ENCODE measurements at places on chromosomes 4 and X. TPM values are rescaled to one million over a fixed set of nuclear protein-coding genes. Genes with fewer than 3 reads are reported as not detected.

Gene GRIPAP1
- 101 TPM for total RNA-seq

DNA sequence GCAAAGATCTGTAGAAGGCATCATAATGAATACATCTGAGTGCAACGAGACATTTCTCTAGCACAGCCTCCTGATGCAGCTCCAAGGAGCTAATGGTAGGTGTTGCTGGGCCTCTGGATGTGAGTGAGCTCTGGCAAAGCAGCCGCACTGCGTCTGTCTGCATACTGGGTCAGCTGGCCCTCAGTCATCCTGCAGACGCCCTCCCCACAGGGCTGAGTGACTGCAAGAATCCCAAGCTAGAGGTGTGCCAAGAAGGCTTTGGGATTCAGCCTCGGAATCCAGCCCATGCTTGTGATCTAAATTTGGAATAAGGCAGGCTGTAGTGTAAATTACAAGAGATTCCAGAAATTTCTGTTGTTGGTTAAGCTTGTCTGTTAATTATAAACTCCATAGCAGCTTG is 18.5 kb downstream of the HERC3 start:
- no peak for DNase-seq

DNA sequence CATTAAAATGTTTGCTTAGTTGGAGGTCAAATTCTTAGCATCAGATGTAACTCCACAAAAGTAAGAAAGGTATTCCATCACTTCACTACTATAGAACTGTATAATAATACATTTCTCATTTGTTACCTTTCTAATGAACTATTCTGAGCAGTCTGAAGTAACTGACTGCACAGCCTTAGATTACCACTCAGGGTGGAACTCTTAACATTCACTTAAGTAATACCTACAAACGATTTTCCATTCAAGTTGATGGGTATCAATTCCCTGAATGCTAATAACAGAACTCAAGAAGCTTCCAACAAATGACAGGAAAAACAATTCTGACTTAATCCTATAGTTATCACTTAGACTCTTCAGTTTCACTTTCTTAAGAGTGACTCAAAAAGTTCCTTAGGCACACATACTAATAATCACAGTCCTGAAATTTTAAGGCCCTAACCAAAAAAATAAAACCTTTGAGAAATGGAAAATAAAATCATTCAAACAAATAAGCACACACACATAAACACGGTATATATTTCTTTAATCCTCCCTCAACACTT is 20.9 kb downstream of the HNRNPD start:
- no peak for DNase-seq

- DNase-seq = no peak
These were observed 374.3 kb downstream of the IQCM start for GRCh38 chr4:149441338-149441737.

GRCh38 chr4:24472514-24473308 is 111.6 kb downstream of the DHX15 start:
- DNase-seq = peak; percentile 42

DNA sequence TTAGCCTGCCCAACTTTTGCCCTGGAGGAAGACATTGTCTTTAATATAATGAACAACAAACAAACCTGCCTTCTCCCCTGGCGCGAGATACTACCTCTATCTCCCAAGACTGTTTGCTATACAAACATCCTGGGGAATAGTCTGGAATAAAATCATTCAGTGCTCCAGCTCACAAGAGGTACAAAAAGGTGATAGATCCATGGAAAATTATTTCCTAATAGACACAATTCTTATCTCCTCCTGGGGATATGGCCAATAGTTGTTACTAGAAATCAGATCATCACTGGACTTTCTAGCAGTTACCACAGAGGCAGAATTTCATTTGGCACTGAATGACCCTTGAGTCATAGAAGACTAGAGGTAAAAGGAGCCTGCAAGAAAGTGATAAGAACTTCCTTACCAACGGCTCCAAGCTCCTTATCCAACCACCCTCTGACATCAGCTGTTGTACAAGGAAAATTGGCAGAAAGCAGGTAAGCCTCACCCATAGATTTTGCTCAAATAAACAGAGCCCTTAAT is 38.1 kb downstream of the MID1 start:
- DNase-seq = no peak

DNA sequence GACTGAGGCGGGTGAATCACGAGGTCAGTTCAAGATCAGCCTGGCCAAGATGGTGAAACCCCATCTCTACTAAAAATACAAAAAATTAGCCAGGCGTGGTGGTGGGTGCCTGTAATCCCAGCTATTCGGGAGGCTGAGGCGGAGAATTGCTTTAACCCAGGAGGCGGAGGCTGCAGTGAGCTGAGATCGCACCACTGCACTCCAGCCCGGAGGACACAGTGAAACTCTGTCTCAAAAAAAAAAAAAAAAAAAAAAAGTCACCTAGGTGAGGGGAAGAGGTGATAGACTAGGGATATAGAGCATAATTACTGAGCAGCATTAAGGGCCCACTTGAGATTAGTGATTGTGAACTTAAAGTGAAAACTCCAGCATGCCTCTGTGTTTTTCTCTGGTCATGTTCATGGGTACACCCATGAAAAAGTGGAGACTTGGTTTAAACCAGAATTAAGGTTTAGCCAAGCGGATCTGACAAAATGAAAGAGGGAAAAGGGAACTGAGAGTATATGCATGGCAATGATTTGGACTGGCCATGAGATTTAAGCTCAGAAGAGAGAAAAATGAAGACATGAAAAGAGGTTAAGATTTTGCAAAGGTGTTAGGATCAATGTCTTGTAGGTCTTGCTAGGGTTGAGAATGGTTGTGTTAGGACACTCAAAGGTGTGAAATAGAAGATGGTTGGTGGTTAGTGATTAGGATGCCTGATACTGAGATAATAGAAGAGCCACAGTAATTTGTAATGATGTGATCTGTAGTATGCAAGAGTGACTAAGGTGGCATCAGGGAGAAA is 105.0 kb downstream of the RAB28 start:
- DNase-seq = no peak

Gene VGLL1
- total RNA-seq = not detected

Gene CT83
- total RNA-seq = not detected

Gene KLHL4
- not detected for total RNA-seq

DNA sequence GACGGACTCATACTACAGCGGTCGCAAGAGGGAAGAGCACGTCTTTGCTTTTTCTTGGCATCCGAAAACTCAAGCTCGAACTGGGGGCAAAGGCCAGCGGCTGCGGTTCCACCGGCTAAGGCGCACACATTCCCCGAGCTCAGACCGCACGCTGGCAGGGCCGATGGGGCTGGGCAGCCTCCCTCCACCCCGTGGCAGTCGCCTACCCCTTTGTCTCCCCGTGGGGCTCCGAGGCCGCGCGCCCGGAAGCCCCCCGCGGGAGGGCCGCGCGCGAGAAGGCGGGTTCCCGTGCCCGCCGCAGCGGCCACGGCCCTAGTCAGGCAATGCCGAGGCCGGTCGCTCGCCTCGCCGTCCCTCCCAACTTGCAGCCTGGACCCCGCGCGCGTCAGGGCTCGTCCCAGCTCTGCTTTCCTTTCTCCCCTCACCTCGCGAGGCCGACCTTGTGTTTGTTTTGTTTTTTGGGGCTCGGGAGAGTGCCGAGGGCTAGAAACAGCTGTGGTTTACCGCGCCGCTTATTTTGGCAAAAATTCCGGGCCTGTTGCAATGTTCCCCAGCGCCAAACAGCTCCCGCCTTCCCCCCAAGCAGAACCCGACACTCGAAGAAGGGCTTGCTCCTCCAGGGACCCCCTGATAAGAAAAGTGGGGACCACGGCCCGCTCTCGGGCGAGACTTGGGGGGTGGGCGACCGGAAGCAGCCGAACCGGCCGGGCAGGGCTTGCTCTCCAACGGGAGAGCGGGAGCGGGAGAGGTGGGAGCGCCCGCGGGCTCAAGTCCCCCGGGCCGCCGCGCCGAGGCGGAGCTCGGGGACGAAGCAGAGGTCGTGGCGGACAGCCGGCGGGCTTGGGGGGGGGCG is 561 bp upstream of the N4BP2 start:
- DNase-seq = peak; percentile 57

Gene ANKRD50
- 0.27 TPM for total RNA-seq

Gene PAGE5
- not detected for total RNA-seq

Gene CT45A5
- not detected for total RNA-seq

DNA sequence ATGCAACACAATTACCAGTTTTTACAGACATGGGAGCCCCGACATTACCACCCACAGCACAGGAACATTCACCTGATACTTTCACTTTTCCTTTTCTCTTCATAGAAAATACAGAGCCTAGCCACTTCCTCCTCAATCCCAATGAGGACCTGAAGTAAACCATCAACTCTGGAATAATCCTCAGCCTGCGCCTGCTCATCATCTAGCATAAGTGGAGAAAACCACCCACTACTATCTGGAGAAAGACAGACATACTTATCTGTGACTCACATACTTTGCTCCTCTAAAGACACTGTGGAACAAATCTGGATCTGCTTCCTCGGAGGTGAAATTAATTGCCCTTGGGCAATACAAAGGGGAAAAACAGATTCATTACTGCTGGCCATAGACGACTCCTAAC is 47.8 kb downstream of the ZCCHC13 start:
- no peak for DNase-seq

GRCh38 chr4:76385974-76386373 is 35.0 kb downstream of the CCDC158 start:
- DNase-seq = no peak

Gene PNMA6F
- not detected for total RNA-seq

- no peak for DNase-seq
These were observed 32.4 kb upstream of the RHOH start for GRCh38 chr4:40164459-40164858.

DNA sequence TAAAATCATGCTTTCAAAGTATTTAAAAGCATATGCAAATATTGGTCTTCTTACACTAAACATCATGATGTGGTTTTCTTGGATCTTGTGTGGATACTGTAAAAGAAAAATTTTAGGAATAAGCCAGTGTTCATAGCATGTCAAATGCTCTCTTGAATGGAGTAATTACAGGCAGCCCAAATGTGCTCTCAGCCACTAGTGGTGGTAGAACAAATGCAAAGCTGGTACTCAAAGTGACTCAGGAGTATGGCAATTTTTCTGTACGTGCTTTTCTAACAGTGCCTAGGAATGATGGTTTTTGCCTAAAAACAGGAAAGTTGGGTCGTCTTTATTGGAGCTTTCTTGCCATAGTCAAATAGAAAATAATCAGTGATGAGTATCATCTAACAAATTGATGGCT is 19.9 kb downstream of the PGRMC2 start:
- no peak for DNase-seq

DNA sequence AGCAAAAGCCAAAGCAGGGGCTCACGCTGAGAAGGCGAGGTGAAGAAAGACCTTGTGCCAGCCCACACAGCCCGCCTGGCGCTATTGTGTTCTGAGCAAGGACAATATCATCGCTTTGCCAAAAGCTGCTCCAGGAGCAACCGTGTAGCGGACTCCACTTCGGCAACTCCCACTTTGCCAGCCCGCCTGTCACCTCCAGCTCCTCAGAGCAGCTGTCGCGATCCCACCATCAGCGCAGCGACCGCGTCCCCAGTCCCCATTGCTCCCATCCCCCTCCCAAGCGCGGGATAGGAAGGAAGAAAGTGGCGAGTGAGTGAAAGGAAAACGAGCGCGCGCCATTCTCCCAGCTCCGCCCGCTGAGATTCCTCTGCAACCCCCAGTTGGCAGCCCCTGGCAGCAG is 759 bp downstream of the ZC4H2 start:
- peak; percentile 1 for DNase-seq

DNA sequence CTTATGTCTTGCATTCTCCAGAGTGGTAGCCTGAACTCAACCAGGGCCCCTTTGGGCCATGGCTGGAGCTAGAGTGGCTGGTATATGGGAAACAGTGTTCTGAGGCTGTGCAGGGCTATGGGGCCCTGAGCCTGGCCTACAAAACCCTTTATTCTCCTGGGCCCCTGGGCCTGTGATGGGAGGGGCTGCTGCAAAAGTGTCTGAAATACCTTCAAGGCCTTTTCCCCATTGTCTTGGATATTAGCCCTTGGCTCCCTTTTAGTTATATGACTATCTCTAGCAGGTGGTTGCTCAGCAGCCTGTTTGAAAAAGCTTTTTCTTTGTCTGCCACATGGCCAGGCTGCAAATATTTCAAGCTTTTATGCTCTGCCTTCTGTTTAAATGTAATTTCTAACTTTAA is 22.5 kb downstream of the APOOL start:
- no peak for DNase-seq

DNA sequence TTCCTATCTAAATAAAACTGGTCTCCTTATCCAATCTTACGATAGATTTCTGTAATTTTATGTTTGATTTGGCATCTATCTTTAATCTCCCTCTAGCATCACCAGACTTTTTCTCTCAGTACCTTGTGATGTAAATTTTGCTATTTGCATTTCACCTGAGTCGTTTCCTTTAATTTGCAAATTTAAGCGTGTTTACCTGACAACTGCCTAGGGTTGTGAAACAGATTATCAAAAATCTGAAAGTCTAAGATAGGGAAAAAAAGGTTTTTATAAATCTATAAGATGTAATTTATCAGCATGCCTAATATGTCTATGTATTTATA is 39.4 kb upstream of the TMPRSS11E start:
- no peak for DNase-seq

DNA sequence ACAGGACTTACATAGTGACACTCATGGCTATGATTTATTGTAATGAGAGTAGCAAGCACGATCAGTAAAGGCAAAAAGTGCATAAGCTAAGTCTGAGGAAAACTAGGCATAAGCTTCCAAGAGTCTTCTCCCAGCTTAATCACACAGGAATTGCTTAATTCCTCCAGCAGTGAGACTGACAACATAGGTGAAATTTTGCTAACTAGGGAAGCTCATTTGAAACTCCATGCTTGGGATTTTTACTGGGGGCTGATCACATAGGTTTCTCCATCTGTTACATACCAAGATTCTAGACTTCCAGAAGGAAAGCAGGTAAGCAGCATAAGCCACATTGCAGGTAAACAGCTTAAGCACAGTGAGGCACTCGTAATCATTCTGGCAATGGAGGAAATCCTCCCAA is 71.8 kb upstream of the FHDC1 start:
- no peak for DNase-seq

- DNase-seq = no peak
These were observed 282.0 kb upstream of the DKK2 start for GRCh38 chr4:107318078-107318477.

Gene TRIM61
- total RNA-seq = 0.22 TPM

Gene GIMD1
- not detected for total RNA-seq

DNA sequence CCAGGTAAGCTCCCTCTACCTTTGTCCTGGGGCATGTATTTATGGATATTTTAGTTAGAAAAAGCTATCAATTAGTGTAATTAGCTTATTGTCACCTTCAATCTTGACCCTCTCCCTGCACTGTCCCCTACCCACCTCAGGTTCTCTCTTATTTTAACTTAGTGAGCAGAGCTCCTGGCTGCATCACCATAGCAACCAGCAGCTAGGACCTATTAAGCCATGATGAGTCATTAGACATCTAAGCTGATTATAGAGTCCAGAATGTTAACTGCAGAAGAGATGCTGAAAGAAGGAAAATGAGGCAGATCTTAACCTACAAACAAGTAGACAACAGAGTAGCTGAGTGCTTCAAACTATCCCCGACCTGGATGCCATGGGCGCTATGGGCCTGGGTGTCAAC is 36.6 kb downstream of the MAGEE2 start:
- no peak for DNase-seq

DNA sequence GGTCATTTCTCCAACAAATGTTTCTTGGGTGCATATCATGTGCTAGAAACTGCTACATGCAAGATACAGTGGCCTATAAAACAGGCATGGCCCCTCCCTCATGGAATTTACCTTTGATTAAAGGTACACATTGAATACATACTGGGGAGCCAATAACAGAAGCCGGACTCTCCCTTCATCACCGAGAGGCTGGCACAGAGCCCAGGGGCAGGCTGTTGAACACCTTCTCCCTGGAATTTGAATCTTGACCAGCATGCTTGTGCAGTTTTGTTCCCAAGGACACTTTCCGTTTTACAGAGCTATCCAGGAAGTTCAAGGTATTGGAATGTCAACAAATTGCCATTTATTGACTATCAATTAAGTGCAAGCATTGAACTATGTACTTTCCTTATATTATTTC is 33.2 kb downstream of the PPARGC1A start:
- DNase-seq = no peak

Gene INPP4B
- 50.7 TPM for total RNA-seq

Measured in CD4-positive, alpha-beta T cell (primary cell).